ENCODE measurements at places on chromosomes 6 and 20.

DNA sequence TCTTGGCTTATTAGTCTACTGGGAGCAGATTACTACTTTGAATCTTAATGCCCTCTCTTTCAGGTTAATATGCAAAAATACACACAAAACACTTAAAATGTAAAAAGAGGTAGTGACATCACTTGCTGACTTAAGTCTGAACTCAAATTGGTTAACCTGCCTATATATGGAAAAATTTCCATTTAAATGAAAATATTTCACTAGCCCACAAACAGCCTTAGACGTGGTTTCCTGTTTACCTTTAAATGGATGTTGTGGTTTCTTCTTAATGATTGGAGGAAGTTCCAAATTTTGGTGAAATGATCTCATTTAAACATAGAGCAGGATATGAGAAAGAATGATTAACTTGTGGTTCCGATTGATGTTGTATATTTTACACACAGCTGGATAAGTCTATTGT is 553.7 kb downstream of the CD109 start:
- DNase-seq, result no peak

GRCh38 chr6:14711704-14712379 is 534.0 kb upstream of the JARID2 start:
- no peak for DNase-seq

DNA sequence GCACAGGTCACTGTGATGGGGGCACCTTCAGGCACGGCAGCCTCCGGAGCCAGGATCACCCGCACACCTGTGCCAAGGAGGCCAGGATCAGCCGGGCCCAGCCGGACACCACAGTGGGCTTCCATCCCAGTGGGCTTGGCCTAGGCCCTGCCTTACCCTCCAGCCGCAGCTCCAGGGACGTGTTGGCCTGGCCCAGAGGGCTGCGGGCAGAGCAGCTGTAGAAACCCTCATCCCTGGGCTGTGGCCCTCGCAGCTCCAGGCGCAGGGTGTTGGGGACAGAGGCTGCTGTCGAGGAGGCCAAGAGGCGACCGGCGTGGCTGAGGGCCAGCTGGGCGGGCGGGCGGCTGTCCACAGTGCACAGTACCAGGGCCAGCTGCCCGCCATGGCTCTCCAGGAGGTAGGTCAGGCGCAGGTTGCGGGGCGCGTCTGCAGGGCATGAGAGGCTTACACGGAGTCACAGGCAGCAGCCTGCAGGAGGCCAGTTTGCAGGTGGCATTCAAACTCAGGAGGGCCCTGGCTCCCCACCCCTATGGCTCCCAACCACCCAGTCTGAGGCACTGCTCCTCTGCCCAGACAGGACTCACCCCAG is 11.0 kb upstream of the ADAM33 start:
- no peak for DNase-seq

- no peak for DNase-seq
Observed at GRCh38 chr6:91580635-91581034, 993.8 kb upstream of the MAP3K7 start.

DNA sequence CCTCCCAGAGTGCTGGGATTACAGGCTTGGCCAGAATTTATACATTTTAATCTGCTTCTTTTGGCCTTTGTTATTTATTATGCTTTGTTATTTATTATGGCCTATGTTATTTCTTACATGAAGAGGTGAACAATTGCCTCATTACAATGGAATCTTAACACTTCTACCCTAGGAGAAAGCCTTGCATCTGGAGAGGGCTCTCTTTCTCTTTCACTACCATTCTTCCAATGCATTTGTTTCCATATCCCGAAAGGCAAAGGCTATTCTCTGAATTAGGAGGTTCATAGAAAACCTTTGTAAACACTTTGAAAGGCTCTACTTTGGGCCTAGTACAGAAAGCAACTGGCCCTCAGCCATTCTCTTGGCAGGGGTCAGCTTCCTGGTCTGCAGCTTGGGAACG is 19.9 kb upstream of the DEK start:
- no peak for DNase-seq

Data from CD4-positive, alpha-beta T cell treated with Interleukin-17A for 4 hours (primary cell).